Inflammatory macrophage treated with lipopolysaccharide for 1 hour (primary cell): ENCODE measurements at places on chromosomes 1 and 21.

DNA sequence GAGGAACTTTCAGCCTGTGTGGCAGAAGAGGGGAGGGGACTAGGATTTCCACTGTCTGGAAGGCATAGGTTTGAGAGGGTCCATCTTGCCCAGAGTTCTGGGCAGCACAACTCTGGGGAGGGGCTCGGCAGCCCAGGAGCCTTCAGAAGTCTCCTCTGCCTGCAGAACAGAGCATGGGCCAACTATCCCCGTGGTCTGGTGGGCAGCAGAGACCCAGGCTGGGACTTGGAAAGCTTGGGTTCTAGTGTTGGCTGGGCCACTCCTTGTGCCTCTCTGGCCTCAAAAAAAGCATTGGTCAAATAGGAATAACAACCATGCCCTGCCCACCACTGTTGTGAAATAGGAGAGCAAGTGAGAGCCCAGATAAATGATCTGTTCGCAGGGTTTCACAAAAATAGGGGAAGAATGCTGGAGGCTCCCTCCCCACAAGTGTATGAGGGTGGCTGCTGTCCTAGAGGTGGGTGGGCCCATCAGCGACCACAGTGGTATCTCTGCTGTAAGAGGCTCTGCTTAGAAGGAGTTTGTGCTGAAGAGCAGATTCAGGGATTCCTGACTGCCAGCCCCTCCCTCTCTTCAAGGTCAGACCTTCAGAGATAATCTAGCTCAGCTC is 8.9 kb downstream of the EPHA10 start:
- peak; percentile 56 for DNase-seq

DNA sequence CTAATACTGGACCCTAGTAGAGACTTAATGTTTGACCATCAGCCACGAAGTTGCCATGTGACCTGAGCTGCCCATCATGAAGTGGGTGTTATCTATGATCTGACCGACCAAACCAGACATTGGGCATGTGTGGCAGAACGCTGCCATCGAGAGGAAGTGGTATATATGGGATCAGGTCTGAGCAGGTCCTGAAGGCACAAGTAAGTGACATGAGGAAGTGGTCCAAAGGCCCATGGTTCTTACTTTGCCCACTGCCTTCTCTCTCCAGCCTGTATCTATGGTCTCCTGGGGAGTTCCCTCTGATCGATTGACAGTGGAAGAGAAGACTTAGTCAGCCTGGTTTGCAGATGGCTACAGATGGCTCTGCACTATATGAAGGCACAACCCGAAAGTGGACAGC is 7.9 kb downstream of the SPSB1 start:
- no peak for DNase-seq

- DNase-seq: no peak
These were observed 332.3 kb downstream of the COL11A1 start for GRCh38 chr1:102776071-102776470.

DNA sequence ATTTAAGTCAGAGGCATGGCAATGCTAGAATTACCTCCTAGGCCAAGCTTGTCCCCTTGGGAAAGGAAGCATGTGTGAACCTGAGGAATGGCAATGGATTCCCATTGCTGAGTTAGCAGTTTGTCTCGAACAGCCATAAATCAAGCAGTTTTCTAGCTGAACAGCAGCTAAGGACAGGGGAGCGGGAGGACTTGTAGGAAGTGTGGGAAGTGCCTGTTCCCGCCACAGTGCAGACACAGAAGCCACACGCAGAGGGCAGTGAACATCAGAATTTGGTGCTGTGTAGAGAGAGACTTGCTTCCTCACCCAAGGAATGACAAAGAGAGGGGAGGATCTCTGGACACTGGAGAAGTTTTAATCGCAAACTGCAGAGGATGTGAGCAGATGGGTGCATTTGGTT is 3.8 kb downstream of the PHGDH start:
- no peak for DNase-seq

DNA sequence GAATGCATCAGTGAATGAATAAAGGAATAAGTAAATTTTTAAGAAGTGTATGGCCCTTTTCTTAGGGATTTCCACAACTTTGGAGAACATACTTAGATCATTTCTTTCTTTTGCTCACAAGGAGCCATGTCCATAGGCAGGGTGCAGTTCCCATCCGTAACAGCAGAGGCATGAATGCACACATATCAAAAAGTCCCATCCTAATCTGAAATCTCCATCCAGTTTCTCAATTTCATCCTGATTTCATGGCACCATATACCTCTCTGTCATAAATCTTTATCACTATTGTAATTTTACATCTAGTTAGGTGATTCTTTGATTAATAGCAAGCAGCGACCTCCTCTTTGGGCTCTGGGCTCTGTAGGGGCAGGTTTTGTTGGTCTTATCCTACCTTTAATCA is 359.2 kb downstream of the RRAGC start:
- no peak for DNase-seq

- no peak for DNase-seq
These were observed 55.9 kb upstream of the KIF26B start for GRCh38 chr1:245098924-245099323.

DNA sequence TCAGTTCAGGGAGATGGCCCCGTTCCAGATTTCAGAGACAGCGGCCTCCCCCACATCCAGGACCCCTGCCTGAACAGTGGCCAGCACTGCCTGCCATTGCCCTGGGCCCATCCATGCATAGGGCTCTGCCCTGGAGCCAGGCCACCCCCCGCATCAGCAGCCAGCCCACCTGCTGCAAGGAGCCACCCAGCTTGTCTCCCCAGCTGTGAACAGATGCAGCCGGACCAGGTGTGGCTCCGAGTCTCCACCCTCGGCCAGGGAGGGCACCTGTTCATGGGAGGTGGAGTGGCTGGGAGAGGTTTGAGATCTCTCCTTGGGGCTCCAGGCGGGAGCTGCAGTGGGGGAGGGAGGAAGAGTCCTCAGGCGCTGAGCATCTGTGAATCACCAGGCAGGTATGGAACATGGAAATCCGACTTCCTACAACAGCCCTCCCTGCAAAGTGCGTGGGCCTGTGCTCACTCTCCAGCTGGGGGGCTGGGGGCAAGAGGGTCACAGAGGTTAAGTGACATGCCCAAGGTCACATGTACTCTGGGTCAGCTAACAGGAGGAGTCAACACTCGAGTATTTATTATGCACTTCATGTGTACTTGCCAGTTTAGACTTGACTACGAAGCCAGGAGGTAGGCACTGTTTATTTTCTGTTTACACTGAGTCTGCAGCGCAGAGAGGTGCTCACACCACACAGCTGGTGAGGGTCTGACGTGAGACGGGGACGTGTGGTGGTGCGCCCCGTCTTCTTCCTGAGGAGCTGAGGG is 4.8 kb upstream of the HES5 start:
- DNase-seq: no peak

DNA sequence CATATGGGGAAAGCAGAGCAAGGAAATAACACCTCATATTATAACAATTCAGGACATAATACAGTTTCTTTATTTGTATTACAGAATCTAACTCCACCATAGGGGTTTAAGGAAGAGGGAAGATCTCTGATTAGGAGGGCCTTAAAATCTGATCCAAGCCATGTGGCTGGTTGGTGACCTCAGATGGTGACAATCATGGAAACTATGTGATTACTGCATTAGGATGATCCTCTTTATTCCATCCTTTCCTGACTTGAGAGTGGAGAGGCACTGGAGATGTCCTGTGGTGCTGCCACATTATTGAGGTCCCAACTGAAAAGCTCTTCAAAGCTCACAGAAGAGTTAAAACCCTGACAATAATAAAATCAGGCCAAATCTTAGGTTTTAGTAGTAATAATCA is 168.1 kb upstream of the BEND5 start:
- no peak for DNase-seq

GRCh38 chr1:39572379-39573096 is 4.1 kb downstream of the PABPC4 start:
- DNase-seq: no peak

- DNase-seq: no peak
These were observed 70.6 kb downstream of the LAMC1 start for GRCh38 chr1:183093786-183094298.

DNA sequence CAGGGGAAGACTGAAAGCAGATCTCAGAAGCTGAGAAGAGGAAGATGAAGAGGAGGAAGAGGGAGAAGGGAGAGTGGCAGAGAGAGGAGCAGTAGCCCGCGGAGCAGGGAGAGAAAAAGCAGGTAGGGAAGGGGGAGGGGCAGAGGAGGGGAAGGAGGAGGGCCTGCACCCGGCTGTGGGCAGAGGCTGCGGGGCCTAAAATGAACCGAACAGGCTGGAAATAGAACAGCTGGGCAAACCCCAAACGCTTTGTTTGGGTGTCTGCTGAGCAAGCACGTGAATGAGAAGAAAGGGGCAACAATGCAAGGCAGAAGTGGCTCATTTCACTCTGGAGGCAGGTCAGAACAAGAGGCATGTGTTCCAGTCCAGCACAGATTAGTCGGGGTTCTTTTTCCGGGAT is 33.5 kb downstream of the KCNC4 start:
- DNase-seq: peak; percentile 47

DNA sequence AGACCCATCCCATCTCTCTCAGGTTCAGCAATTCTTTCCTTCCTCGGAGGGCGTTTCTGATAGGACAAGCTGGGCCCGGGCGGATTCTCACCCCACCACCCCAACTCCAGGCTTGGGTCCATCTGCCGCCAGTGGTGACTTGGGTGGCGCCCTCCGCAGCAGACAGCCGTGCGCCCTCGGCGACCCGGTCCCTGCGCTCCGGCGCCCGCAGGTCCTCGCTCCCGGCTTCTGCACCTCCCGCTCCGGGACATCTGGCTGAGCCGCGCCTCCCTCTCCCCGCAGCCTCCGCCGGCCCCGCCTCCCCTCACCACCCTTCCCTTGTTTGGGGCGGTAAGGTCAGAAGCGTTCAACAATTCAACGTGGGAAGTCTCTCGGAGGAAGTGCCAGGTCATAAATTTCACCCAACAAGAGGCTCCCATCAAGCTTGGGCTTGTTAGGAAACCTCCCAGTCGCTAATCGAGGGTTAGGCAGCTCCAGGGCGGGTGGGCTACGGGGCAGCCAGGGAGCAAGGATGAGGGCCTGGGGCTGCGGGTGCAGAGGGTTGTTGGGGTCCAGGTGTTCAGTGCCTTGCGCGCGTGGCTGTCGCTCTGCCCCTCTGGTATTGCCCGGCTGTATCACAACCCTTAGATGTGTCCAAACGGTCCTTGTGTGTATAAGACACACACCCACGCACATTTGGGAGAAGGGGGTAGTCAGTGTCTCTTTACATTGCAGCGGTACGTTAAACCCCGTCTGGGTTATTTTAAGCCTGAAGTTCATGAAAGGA is 39.8 kb downstream of the OLIG1 start:
- DNase-seq: peak; percentile 59

GRCh38 chr1:67226688-67227087 is 60.4 kb downstream of the IL23R start:
- DNase-seq: no peak
